ENCODE measurements at places on chromosomes 11 and 22.

- DNase-seq: no peak
Measured at GRCh38 chr11:22703040-22703439, 36.6 kb downstream of the GAS2 start.

GRCh38 chr11:97989121-97989520 is 1031.6 kb upstream of the CNTN5 start:
- no peak for DNase-seq

DNA sequence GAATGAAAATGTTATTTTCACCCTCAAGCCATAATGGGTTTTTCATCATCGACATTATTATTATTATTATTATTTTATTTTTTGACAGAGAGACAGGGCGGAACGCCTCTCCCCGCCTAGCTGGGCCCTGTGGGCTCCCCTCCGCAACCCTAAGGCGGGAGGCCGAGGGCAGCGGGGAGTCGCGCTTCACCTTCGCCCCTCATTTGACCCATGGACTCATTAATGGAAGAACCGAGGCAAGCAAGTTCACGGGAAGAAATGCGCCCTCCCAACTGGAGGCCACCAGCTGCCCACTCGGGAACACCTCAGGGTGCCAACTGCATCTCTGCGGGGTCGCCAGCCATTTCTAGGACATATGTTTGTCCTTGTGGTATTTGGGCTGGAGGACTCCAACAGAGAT is 115.3 kb upstream of the KIRREL3 start:
- DNase-seq: no peak

DNA sequence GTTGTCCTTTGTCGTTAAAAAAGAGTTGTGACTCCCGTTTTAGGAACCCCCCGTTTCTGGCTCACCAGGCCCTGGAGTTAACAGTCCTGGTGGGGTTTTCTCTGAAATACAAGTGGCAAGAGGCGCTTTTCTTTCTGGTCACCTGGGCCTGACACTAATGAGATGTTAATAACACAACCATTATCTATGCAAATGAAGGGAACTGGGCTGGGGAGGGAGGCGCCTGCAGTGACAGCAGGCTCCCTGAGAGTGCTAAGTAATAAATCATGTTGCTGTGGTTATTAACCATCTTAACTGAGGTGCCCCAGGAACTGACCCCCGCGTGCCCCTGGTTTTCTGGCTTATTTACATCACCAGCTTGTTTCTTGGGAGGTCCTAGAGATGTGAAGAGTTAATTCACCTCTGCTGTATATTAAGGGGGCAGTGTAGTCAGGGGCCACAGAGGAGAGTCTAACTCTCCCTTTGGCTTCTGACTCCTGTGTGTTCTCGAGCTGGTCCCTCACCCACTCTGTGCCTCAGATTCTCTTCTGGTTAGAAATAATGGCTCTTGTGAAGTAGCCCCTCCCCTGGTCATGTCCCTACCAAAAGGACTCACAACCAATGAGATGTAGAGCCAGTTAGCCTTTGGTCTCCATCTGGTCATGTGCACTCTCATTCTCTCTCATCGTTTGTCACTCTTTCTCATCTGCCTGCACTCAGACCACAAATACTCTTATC is 276.6 kb upstream of the CADM1 start:
- no peak for DNase-seq

DNA sequence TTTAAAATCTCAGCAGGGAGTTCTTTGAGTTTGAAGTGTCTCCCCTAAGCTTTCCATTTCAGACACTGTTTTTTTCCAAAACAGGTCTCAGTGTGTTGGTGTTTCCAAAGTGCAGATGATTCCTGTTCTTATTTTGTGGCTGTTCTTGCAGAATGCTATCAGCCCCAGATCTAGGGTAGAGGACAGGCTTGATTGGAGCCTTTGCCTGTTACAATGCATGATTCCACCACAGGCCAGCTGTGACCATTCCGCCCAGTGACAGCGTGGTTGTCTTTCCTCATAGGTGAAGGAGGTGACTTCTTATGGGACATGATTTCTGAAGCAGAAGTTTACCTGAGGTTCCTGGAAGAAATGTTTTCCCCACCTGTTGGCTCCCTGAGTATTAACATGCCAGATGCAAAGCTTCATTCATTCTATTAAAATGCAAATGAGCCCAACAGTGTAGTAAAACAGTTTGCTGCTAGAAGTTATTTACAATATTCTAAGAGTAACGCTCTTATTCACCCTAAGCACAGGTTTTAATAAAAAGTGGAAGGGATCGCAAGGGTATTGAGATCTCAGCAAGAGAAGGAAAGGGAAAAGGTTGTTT is 36.9 kb upstream of the BIRC3 start:
- DNase-seq: no peak

GRCh38 chr22:42881298-42881697 is 24.2 kb upstream of the ARFGAP3 start:
- no peak for DNase-seq

GRCh38 chr11:122235615-122236014 is 119.6 kb upstream of the BLID start:
- DNase-seq: no peak

DNA sequence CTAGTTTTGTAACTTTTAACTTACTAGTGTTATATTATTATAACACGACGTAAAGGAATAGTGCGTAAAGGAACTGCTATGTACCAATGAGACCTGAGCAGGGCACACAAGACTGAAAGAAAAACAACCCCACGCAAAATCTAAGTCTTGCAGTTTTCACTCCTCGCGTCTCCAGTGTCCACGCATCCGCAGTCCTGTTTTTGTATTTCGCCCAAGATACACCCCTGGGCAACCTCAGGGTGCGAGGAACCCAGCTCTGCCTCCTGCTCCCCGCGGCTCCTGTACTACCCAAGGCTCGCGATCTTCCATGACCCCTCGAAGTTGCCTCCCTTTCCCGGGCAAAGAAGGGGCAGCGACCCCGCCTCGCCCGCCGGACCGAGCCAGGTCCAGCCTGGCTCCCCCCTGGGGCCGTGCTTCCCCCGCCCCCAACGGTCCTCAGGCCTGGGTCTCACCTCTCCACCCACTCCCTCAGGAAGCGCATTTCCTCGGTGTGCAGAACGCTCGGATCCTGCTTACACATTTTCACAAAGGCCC is 393 bp downstream of the ST13 start:
- DNase-seq: peak; percentile 61

DNA sequence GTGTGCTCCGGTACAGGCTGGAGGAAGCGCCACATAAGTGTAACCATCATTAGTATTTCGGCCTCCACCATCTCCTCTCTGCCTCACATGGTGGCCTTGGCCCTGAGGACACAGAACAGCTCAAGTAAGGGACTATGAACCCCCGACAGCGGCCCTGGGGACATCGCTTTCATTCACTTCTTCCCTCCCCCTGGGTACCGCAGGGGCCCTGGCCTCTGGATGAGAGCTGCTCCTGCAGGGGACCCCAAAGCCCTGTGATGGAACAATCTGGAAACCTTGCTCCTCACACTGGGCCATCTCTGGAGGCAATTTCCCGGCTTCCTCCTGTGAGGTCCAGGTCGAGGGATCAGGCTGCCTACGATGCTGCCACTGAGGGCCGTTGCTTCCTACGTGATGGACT is 565.5 kb downstream of the BRD1 start:
- DNase-seq: no peak

GRCh38 chr11:19832086-19832750 is 119.6 kb downstream of the NAV2 start:
- no peak for DNase-seq

- DNase-seq: no peak
Measured at GRCh38 chr11:102926517-102926916, 29.0 kb downstream of the MMP13 start.

- no peak for DNase-seq
Measured at GRCh38 chr22:25628494-25628893, 64.0 kb downstream of the GRK3 start.

GRCh38 chr11:124898711-124899110 is 1.0 kb upstream of the ROBO4 start:
- DNase-seq: no peak

GRCh38 chr11:123434262-123434661 is 4.2 kb downstream of the GRAMD1B start:
- DNase-seq: peak; percentile 48

DNA sequence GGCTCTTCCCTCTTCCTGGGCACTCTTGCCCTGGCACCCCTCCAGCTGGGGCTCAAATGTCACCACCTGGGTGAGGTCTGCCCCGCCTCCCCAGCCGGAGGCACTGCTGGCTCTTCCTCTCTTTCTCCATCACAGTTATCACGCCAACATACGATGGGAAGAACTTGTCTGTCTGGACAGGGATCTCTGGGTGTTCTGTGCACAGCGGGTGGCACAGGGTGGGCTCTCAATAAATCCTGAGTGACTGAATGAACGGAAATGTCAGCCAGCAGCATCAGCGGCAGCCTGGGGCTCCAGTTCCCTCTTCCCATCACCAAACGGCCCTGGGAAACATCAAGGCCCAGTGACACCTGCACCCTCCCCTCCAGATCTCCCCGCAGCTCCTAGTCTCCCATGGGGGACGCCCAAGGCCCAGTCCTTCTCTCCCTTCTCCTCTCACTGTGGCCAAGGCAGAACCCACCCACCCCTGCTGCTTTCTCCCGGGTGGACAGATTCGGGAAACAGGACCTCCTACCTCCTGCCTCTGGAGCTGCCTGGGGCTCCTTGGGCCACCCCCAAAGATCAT is 440 bp upstream of the SLC25A45 start:
- DNase-seq: no peak

DNA sequence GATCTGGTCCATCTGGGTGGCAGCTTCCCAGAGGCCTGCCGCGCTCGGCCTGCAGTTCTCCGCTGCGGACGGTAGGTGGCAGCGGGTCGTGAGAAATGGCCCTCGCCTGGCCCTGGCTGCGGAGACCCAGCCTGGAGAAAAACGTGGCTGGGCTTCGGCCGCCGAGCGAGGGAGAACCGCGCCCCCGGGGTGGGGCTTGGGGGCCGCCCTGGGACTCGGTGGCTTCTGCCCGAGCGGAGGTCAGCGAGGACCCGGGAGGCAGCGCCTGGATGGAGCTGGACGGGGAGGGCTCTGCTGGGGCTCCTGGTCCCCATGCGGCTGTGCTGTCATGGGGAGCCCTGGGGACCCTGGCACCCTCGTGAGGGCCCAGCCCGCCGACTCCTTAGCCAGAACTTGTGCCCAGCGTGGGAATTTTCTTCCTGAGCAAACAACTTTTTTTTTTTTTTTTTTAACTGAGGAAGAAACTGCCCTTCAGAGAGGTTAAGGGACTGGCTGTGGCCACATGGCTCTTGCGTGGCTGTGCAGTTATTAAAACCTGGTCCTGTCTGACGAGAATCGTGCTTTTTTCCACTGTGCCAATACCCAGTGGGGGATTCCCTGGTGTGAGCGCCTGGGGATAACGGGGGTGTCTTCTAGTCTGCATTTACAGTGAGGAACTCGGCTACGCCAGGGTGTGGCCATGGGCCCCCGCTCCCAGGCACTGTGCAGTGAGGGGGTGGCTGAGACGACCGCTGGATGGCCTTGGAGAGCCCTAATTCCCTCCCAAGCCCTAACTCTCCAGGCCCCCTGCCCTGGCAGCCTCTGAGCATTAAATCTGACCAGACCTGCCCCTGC is 535.6 kb downstream of the INSC start:
- DNase-seq: peak; percentile 97

GRCh38 chr11:35305670-35306382 is 113.5 kb downstream of the SLC1A2 start:
- peak; percentile 65 for DNase-seq

DNA sequence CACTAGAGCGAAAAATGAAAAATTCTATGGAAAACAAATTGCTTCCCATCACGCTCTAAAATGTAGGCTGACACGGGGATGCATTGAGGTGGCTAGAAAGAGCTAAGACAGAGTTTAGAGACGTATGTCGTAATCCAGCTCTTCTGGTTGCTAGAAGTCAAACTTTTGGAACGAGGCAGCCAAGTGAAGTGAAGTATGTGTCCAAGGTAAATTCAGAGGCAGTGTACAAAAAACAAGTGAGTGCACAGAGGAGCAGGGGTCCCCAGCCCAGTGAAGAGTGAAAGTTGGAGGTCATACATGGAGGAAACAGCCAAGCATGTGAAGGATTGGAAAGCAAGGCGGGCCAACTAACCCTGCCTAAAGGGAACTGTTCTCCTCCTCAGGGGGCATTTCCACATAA is 528.5 kb downstream of the NTM start:
- no peak for DNase-seq

DNA sequence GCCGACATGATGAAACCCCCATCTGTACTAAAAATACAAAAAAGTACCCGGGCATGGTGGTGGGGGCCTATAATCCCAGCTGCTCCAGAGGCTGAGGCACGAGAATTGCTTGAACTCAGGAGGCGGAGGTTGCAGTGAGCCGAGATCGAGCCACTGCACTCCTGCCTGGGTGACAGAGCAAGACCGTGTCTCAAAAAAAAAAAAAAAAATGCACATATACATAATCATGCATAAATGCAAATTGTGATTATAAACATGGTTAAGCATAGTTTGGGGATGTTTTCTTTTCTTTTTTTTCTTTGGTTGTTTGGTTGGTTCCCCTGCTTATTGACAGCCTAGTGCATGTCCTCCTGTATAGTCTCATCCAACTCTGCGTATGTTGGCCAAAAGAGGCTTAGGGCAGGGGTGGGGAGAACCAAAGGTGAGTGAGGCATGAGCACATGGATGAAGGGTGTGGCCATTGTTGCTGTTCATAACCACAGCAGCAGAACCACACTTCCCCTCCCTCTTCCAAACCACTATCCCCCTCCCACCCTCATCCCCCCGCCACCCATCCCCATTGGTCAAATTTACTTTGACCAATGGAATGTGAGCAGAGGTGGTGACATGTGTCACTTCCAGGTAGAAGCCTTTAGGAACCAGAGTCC is 6.9 kb upstream of the VPS37C start:
- no peak for DNase-seq

DNA sequence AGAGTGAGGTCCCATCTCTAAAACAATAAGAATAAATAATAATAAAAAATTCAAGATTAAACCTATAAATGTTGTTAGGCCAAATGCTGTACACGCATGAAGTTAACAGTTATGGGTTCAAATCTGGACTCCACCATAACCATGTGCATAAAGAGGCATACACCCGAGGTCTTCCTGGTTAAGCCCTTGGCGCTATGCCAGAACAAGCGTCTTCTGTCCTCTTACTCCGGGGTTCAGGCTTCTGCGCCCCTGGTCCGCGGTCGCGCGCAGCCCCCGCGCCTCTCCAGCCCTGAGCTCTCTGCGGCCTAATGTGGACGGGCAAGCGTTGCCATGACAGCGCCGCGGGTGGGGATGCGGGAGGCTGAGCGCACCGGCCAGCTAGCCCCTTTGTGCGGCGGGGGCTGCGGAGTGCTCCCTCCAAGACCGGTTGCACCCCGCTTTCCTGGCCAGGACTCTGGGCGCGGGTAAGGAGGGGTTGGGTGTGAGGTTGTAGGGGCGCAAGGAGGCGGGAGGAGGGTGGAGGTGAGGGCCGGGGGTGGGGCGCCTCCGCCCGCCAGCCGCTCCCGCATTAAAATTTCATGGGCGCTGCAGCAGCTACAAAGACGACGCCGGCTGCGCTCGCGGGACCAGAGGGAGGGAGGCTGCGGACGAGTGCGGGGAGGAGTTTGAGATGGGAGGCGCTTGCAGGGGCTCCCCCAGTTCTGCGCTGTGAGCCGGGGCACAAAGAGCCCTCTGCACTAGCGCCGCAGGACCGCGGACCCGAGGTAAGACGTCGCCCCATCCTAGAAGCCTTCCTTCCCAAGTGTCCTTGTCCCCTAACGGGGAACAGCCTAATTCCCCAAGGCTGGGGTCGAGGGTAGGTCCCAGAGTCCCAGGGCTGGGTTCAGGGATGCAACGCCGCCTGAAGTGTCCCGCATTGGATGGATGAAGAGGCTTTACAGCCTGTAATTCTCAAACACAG is at the start of gene MIAT:
TSS of gene MIAT (plus strand) at position 698 of the 961 bp plus-strand sequence.
- peak; percentile 81 for DNase-seq

GRCh38 chr11:10263929-10264328 is 30.1 kb downstream of the SBF2 start:
- no peak for DNase-seq

Measured in WTC11 (cell line).